Stimulated activated CD4-positive, alpha-beta T cell treated with anti-CD3 and anti-CD28 coated beads, Interleukin-2, amount 100 ng/mL, for 48 hours (primary cell): ENCODE measurements at places on chromosomes 1 and 21.

DNA sequence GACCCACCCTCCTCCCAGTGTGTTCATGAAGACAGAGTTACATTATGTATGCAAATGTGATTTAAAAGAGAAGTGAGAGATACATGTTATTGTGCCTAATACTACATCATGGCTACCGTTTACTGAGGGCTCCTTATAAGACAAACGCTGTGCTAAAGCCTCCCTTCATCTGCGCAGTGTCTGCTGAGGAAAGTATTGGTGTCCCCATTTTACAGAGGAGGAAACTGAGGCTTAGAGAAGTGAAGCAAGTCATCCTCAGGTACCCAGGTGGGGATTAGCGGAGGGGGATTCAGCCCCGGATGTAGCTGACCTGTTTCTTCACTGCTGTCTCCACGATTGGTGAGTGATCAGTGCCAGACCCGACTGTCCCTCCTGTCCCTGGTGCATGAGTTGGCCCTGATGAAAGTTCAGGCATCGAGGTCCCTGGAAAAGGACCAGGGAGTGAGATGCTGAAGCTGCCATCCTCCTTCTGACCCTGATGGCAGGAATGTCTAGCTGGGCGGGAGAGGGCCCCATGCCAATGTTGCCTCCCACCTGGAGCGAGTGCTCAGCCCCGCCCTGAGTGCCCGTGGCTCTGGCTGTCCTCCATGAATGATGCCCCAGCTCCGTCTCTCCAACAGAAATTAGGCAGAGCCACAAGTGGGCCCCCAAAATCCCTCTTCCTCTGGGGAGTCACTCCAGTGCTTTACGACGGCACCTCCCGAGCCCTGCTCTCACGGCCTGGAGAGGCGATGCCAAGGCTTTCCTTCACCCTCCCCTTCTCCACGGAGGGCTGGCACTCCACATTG is 204.7 kb downstream of the KAZN start:
- DNase-seq, result no peak

- DNase-seq, result no peak
Observed at GRCh38 chr1:169836198-169836597, 41.5 kb upstream of the METTL18 start.

DNA sequence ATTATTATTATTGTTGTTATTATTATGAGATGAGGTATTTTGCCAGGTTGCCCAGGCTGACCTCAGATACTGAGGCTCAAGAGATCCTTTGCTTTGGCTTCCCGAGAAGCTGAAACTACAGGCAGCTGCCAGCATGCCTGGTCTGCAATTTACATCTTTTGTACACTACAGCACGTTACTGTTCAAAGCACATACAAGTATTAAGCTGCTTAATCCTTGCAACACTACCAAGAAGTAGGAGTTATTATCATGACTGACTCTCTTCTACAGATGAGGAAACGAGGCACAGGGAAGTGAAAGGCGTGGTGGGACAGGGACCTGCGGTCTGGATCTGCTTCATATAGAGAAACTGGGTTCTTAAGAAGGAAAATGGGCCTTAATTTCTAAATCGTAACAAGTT is 11.6 kb downstream of the ERG start:
- DNase-seq, result no peak

- DNase-seq, result peak; percentile 42
Observed at GRCh38 chr21:29376556-29376955, 77.8 kb downstream of the BACH1 start.

DNA sequence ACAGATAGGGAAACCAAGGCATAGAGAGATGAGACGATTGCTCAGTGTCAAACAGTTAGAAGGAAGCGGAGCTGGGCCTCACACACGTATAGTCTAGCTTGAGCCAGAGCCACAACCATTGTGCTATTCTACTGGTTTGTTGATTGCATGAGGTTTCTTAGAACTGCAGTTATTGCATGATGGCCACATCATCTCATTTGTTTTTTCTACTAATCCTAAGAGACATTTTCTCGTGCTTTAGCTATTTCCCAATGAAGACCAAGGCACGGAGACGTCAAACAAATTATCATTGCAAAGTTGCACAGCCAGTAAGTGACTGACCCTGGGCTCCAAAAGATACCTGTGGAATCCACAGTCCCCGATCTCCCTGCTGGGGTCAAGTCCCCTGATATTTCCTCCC is 25.1 kb upstream of the ZNF362 start:
- no peak for DNase-seq
